ENCODE measurements at places on chromosomes 6 and 20. TPM values are rescaled to one million over a fixed set of nuclear protein-coding genes. Genes with fewer than 3 reads are reported as not detected.

Gene IRF4
- total RNA-seq: not detected

Gene NECAB3
- 39.0 TPM for total RNA-seq

Gene RSPO3
- total RNA-seq: 0.40 TPM

Gene NOP56
- total RNA-seq: 443 TPM

Gene RBM24
- 6.6 TPM for total RNA-seq

Gene DPPA5
- total RNA-seq: not detected

Gene KIAA1755
- 5.5 TPM for total RNA-seq

Gene CLDN20
- 9.0 TPM for total RNA-seq

Gene IL17A
- not detected for total RNA-seq

Gene OR10C1
- 0.63 TPM for total RNA-seq

Gene HCRTR2
- total RNA-seq: 8.7 TPM

Gene SCUBE3
- 2.9 TPM for total RNA-seq

Gene PBOV1
- total RNA-seq: 0.41 TPM

Gene GMNN
- total RNA-seq: 9.4 TPM

Gene SPO11
- total RNA-seq: not detected

Gene CNKSR3
- 4.2 TPM for total RNA-seq

Gene NFATC2
- 0.33 TPM for total RNA-seq

Gene CTCFL
- 2.2 TPM for total RNA-seq

Gene PFDN4
- 143 TPM for total RNA-seq

Gene SSTR4
- not detected for total RNA-seq

Gene RXRB
- total RNA-seq: 40.1 TPM

Gene ENPP1
- total RNA-seq: 2.4 TPM

Gene LAMA2
- 0.52 TPM for total RNA-seq

Gene SFTA2
- total RNA-seq: not detected

Gene SLC22A2
- total RNA-seq: 0.44 TPM

Gene BPIFA1
- not detected for total RNA-seq

Gene GLP1R
- 0.14 TPM for total RNA-seq

Gene DSP
- 54.1 TPM for total RNA-seq

Gene BTNL2
- not detected for total RNA-seq

Gene LPA
- 0.71 TPM for total RNA-seq

Gene SLC16A10
- total RNA-seq: 0.60 TPM

Gene TOX2
- 5.6 TPM for total RNA-seq

Gene NR2E1
- 0.78 TPM for total RNA-seq

Gene AGPAT4
- 42.2 TPM for total RNA-seq

Gene TTI1
- 24.7 TPM for total RNA-seq

Gene RNF144B
- total RNA-seq: 0.10 TPM

Gene PTGIS
- total RNA-seq: 1.3 TPM

Gene ESF1
- 28.5 TPM for total RNA-seq

Gene DNAH8
- total RNA-seq: not detected

Gene PTCRA
- total RNA-seq: 0.32 TPM

Gene SEMG1
- not detected for total RNA-seq

Gene TBXT
- not detected for total RNA-seq

Gene BMP7
- total RNA-seq: 24.7 TPM

Gene SLC32A1
- total RNA-seq: 0.85 TPM

Gene KCNS1
- 0.27 TPM for total RNA-seq

Gene C6orf15
- total RNA-seq: 1.00 TPM

Gene GATA5
- total RNA-seq: 0.25 TPM

Gene HNF4A
- total RNA-seq: 0.21 TPM

Gene SLC22A23
- total RNA-seq: 24.1 TPM

Gene ZC2HC1B
- total RNA-seq: not detected

Gene ZNF512B
- 25.2 TPM for total RNA-seq

Gene CST5
- not detected for total RNA-seq

Gene ZNF337
- 22.3 TPM for total RNA-seq

Gene AKAP12
- 76.5 TPM for total RNA-seq

Gene ZFP57
- not detected for total RNA-seq

Gene RGS17
- total RNA-seq: 1.2 TPM

Gene CLPSL2
- total RNA-seq: not detected

Gene ADGRG6
- not detected for total RNA-seq

Gene HLA-DQB2
- not detected for total RNA-seq

Gene TLDC2
- total RNA-seq: 0.38 TPM
